ENCODE measurements at places on chromosomes 7 and 10.

- DNase-seq = no peak
Measured at GRCh38 chr7:22447762-22448161, 52.2 kb downstream of the STEAP1B start.

- DNase-seq = no peak
Measured at GRCh38 chr7:1693991-1694524, 24.0 kb downstream of the ELFN1 start.

- no peak for DNase-seq
Measured at GRCh38 chr7:36677769-36678437, 46.4 kb downstream of the AOAH start.

- no peak for DNase-seq
Measured at GRCh38 chr7:99296471-99296870, 23.8 kb downstream of the MYH16 start.

DNA sequence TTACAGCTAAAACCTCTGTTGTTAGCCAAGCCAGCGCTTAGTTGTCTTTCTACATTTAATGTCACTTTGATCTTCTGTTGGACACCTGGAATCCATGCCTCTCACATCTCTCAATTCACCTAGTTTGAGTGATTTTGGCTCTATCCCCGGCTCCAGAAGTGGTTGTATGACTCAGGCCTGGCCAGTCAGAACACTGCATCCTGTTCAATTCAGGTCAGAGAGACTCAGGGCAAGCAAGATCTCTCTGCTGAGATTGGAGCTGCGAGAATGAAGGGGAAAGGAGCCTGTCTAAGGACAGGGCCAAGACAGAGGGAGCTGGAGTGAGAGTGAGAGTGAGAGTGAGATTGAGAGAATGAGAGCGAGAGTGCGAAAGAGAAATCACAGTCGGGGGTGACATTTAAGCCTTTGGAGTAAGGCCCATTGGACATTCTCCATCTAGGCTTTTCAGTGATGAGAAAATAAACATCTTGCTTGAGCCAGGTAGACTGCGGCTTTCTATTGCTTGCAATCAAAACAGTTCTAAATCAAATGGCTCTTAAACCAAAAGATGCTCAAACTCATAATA, 83.3 kb upstream of the DYNC1I1 start:
- DNase-seq = no peak

DNA sequence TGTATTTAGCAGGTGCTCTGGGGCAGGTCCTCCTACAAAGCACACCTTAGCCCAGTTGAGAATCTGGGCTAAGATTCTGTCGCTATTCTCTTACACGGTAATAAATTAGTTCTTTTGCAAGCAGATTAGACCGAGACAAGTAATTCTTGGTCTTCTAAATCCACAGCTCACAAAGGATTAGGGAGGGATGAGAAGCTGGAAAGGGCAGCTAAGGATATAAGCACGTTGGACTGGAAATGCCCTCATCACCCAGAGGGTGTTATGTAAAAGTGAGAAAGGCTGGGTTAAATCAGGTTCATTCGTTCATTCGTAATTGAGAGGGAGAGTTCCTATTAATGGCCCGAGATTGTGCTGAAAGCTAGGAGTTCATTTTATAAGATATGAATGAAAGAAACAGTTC, 41.8 kb downstream of the PFKFB3 start:
- no peak for DNase-seq
